Small intestine (tissue), 16 donors: ENCODE measurements at places on chromosomes 5 and 9.
A peak's percentile ranks its signal among the peaks of the same experiment; 100 is the strongest.

GRCh38 chr5:15376088-15376487 lies 123.9 kb upstream of the FBXL7 start:
- DNase-seq, result no peak

DNA sequence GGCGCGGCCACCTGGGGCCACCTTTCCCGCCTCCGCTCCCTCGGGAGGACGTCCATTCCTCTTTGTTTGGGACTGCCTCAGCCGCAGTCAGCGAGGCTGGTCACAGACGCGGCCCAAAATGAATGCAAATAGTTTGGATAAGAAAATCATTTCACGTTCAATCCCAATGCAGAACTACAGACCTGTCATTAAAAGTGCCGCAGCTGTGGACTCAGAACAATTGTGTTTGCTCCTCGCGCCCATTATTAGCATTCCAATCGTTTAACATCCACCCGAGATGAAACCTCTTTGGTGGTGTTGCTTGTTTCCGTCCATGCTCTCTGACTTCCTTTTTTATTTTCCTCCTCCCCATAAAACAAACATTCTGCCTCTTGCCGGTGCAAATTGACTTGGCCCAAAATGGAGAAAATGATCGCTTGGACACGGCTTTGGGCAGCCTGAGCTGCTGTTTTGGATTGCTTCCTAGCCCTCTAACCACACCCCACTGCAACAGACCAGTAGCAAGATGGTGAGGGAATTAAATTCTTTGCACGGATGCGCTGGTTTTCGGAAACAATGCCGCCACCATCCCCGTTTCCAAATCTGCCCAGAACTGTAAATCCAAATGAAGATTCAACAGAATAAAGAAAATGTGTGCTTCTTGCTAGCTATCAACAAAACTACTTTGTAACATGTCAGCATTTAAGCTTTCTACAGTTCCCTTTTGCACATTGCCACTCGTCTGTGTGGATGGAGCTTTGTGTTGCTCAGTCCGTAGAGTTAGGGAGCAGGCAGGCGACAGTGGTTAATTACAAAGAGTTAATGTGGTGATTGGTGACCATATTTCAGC lies 784 bp downstream of the NLN start:
- peak; percentile 44 for DNase-seq

- DNase-seq, result peak; percentile 29
Measured at GRCh38 chr5:174455301-174455700, 269.1 kb upstream of the MSX2 start.

DNA sequence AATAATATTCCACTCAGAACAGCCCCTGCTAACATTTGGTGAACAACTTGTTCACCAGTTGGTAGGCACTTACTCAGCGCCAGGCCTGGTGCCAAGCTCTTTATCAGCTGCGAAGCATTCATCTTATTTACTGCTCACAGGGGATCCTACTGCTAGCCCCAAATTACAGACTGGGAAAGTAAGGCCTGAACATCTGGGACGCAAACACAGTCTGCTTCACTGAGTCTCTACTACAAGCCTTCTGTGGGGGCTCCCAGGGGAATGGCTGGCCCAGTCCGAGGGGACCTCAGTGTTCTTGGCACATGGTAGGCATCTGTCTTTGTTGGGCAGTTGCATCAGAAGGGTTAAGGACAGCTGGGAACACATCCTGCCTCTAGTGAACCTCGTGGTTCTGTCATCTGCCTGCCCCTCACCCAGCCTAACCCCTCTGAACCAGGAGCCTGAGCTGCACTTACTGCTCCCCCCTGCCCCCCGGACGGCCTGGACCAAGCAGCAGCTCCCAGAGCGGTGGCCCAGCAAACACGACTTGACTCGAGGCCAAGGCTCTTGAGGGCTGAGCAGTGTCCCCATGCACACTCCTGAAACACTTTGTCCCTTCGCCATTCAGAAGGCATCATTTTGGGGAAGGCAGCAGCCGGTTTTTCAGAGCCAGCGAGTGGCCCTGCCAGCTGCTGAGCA lies at the start of gene PHYHD1:
Gene PHYHD1 (plus strand): TSS at position 602 of the 678 bp plus-strand sequence. CDS start 1,342 bp downstream, outside the sequence.
- peak; percentile 18 for DNase-seq

DNA sequence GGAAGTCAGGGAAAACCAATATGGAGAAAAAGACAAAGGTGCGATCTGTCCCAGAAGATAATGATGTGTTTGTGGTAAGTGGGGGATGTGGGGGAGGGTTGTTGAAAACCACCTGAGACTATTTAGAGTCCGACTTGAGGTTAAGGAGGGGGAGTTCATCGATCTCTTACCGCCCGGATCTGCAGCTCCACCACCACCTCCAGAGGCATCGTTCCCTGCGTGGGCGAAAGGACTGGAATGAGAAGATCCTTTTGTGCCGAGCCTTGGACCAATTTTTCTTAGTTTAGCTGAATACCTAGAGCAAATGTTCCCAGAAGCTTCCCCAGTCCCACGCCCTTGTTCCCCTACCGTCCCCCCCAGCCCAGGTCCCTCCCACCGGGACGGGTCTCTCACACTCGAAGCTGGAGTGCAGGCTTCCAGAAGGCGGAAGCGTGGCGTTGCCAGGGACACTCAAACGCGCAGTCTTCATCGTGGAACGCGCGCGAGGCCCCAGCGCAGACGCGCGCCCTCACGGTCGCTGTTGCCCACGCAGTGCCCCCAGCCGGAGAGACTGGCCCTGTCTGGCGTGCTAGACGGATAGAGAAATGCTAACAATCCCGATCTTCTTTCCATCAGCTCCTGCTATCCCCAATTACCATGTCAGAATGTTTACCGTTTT lies at the start of gene SPATA6L:
Gene SPATA6L (minus strand): TSS at position 439 of the 658 bp plus-strand sequence. CDS start 230 bp downstream, at position 209.
- DNase-seq, result peak; percentile 88

- DNase-seq, result peak; percentile 71
Measured at GRCh38 chr9:4662989-4663792, 1.1 kb downstream of the PLPP6 start.

DNA sequence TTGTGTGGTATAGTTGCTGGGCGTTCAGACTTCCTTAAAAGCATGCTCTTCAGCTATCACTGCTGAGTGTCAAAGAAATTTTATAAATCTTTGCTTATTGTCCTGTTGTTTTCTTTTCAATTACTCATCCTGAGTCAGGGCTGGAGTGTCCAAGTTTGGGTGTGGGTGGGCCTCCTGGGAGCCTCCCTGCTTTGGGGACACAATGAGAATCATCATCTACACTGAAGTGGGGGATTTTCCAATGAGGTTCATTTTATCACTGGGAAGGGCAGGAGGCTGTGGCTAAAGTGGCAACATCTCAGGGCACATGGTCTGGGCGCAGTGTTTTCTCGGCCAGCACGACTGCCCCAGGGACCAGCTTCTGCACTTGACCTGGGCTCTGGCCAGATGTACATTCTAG lies 19.5 kb downstream of the GFPT2 start:
- DNase-seq, result no peak

GRCh38 chr5:95878417-95879323 lies 56.1 kb upstream of the GLRX start:
- peak; percentile 50 for DNase-seq

DNA sequence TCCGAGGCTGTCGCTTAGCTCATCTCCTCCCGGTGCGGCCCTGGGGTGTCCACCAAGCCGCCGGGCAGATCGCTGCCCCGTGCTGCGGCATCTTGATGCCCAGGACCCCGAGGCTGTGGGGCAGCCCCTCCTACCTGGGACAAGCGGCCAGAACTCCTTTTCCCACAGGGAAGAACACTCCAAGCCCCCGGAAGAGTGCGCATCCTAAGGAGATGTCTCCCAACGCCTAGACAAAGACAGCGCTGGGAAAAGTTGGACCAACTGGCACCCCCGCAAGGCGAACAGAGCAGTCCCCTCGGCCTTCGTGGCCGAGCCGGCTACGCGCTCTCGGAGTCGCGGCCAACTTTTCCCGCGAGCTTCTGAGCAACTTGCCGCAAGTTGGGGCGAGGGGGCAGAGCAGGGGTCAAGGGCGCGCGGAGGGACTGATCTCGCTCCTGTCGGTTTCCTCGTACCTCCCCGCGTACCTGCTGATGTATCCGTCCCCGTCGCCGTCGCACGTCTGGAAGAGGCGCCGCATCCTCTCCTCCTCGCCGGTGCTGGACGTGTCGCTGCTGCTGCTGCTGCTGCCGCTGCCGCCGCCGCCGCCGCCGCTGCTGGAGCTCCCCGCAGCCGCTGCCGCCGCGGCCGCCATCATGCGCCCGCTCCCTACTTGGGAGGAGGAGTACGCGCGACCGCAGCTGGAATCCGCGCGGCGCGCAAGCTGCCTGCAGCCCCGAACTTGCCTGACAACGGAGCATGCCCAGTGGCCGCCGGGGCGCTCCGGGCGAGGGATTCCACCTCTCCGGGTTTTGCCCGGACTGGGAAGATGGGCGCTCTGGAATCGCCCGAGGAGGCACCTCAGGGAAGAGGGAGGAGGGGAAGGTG lies at the start of gene MCC:
Gene MCC (minus strand): TSS at position 673 of the 864 bp plus-strand sequence.
- DNase-seq, result peak; percentile 25

DNA sequence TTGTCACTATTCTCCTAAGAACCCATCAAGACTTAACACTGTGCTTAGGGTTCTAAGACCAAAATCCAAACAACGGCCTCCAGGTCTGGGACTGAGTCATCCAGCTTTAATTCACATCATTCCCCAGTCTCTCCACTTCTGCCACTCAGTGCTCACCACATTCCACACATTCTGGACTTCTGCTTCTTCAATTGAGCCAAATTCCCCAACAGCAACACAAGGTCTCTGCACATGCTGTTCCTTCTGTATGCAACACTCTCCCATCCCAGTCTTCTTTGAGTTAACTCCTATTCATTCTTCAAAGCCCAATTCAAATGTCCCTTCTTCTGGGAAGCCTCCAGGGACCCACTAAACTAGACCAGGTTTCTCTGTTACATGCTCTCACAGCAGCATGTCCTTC lies 97.8 kb downstream of the GPR21 start:
- DNase-seq, result no peak

DNA sequence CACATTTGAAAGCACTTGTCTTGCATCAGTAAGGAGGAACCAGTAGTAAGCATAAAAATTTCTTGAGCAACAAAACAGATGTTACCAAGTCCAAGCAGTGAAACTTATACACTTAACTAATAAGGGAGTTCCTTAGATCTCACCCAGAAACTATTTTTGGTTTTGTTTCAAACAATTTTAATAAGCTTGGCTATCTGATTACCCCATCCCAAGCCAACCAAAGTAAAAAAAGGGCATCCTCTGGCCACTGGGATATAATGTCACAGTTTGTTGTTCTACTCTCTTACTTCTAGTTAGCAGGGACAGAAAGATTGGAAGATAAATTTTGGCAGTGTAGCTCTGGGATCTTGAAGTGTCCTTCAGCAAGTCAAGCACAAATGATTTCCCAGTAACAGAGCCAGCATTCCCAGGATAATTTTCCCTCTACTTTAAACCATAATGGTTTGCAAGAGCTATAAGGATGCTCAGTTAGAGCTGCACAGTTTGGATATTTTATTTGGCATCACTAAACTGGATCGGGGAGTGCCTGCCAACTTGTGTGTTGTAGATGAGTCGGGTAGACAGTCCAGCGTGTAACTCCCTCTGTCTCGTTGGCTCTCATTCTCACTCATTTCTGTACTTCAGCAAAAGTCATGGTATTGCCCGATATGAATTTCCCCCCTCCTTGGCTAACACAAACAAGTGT lies 161.9 kb upstream of the HMHB1 start:
- no peak for DNase-seq

- DNase-seq, result no peak
Measured at GRCh38 chr5:102700120-102700831, 54.8 kb upstream of the PAM start.

- no peak for DNase-seq
Measured at GRCh38 chr9:132090771-132091170, 11.1 kb upstream of the MED27 start.

DNA sequence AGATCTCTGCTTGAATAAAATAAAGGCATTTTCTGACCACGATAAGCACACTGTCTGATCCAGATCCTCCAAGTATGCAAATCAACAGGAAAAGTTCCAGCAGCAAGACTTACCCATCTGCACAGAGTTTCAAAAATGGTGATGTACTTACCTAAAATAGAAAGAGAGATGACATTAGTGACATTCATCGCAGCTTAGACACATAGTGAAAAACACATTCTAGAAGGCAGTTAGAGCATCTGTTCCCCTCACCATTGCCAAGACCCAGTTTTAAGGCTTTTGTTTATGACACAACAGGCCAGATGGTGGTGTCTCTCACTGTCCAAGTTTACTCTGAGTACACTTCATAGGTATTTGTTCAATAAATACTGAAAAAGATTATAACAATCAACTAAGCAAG lies 207.7 kb downstream of the PDE4D start:
- DNase-seq, result no peak

GRCh38 chr9:121851641-121852091 lies 200.2 kb downstream of the DAB2IP start:
- DNase-seq, result no peak

GRCh38 chr5:158119961-158120723 lies 261.2 kb upstream of the CLINT1 start:
- no peak for DNase-seq

- no peak for DNase-seq
Measured at GRCh38 chr5:150103678-150104549, 17.6 kb upstream of the CSF1R start.

GRCh38 chr9:134219646-134220060 lies 55.3 kb upstream of the RNU6ATAC start:
- no peak for DNase-seq

- no peak for DNase-seq
Measured at GRCh38 chr9:133576031-133576874, 32.9 kb downstream of the FAM163B start.

DNA sequence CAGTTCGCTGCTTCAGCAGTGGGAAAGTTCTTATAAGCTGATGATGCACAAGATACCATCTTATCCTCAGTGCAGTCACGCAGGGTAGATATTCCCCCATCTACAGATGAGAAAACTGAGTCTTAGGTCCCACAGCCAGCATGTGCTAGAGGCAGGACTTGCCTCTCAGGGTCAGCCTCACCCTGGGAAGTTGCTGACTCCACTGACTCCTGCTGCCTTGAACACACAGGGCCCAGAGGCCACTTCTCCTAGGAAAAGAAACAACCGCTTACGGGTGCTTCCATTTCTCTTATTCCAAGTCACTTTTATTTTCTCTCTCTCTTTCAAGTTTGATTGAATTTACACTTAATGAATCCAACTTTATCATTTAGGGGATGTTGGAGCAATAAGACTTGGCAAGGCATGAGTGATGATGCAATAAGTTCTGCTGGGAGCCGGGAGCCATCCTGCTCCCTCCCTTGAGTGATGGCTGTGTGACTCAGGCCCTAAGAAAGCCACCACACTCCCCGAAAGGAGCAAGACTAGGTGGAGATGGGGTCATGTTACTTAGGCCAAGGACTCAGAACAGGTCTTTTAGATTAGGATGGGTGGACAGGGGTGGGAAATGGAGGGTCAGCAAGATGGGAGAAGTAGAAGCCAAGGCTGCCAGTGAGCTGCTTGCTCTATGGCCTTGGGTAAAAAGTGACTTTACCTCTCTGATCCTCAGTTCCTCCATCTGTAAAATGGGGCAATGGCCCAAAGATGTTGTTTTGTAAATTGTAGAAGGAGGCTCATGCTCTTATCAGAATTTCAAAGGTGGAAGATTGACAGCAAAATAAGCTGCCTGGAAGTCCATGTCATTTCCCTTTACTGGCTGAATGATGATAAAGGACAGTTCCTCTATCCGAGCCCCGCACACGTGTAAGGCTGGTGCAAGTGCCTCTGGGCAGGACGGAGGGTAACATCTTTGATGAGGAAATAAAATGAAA lies 67.4 kb upstream of the ZNF618 start:
- peak; percentile 8 for DNase-seq
